ENCODE measurements at places on chromosomes 16 and 17.

DNA sequence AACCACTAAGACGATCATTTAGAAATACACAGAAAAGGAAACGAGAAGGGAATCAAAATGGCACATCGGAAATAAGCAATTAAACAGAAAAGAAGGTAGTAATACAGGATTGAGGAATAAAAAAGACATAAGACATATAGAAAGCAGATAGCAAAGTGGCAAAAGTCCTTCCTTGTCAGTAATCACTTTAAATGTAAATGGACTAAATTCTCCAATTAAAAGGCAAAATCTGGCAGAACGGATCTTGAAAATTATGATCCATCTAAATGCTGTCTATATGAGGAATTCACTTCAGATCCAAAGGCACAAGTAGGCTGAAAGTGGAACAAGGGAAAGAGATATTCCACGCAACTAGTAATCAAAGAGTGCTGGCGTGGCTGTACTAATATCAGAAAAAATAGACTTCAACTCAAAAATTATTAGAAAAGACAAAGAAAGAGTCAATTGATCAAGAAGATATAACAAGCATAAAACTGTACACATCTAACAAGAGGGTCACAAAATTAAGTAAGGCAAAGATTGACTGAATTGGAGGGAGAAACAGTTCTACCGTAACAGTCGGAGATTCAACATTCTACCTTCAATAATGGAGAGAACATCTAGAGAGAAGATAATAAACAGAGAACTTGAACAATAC, 36.8 kb upstream of the METRNL start:
- no peak for DNase-seq

GRCh38 chr17:7695586-7695985, 7.3 kb downstream of the WRAP53 start:
- no peak for DNase-seq

DNA sequence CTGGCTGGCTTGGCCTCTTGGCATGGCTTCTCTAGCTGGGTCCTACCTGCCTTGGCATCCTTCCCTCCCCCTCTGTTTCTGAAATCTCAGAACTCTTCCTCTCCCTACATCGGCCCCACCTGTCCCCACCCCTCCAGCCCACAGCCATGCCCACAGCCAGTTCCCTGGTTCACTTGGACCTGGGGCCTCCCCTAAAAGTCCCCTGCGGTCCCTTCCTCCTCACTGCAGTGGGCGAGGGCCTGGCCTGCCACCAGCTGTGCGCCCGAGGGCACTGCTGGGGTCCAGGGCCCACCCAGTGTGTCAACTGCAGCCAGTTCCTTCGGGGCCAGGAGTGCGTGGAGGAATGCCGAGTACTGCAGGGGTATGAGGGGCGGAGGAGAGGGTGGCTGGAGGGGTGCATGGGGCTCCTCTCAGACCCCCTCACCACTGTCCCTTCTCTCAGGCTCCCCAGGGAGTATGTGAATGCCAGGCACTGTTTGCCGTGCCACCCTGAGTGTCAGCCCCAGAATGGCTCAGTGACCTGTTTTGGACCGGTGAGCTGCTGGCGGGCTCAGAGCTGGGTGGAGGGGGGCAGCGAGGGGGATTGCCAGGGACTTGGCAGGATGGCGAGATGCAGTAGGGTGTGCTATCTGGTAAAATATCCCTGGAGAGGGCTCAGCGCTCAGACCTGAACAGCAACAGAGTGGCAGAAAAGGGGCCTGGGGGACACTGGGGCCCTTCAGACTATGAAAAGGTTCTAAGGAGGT, 14.1 kb downstream of the MIEN1 start:
- no peak for DNase-seq

GRCh38 chr16:68590201-68590994, 51.3 kb downstream of the ZFP90 start:
- DNase-seq = peak; percentile 54

GRCh38 chr16:67872631-67873434, at the start of gene EDC4:
EDC4 (plus strand) TSS chr16:67873052; CDS start chr16:67873262, 210 bp downstream.
- DNase-seq = peak; percentile 65

- no peak for DNase-seq
Observed at GRCh38 chr16:52068447-52069074, 478.4 kb downstream of the TOX3 start.

GRCh38 chr16:72246423-72246822, 74.5 kb upstream of the PMFBP1 start:
- no peak for DNase-seq

DNA sequence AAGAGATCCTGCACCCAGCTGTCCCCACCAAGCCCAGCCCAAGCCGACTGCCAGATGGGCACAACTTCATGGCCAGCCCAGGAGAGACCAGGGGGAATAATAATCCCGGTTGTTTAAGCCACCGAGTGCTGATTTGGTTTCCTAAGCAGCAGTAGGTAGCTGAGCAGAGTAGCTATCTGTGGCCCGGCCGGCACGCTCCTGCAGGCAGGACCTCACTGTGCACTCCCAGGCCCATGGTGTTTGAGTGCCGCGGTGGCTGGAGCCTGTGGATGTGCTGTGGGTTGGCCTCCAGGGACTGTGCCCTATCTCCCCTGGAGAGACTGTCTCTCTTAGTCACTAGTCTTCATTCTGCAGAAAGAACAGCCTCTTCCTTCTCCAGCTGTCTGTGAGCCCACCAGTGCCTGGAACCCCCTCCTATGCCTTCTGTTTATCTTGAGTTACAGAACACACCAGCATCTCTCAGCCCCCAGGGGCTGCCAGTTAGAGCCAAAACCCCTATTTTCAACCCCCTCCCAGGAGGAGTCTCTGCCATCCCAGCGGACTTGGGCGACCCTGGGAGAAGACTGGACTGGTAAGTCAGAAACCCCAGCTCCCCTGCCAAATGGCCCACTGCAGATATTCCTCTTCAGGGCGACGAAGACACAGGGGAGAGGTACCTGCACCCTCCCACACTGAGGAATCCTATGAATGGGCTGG, 152.0 kb downstream of the SDK2 start:
- no peak for DNase-seq

- no peak for DNase-seq
Observed at GRCh38 chr17:5783269-5783668, 199.0 kb upstream of the NLRP1 start.

DNA sequence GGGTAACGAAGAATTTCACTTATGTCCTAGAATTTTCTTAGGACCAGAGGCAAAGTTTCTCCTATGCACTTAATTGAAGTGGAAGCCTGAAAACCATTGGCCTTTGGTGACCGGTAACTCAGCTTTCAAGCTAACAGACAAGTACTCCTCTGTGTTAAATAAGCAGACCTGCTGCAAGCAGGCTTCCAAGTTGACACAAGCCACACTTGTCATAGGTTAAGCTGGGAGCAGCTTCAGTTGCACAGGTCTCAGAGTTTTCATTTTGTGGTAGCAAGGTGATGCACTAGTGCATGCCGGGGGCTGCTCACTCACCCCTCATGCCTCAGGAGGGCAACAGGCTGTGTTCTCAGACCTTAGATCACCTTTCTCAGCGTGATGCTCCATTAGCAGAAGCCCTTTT, 399.9 kb downstream of the UTP18 start:
- DNase-seq = no peak

DNA sequence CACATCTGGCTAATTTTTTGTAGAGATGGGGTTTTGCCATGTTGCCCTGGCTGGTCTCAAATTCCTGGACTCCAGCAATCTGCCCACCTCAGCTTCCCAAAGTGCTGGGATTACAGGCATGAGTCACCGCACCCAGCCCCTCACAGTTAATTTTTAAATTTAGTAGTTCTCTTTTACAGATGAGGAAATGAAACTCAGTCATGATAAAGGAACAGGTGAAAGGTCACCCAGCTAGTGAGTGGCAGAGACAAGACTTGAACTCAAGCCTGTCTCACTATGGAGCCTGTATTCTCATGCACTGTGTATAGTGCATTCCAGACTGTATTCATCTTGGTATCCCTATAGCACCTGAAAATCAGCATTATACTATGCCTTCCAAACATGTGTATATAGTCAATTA, 77.1 kb upstream of the WSB1 start:
- no peak for DNase-seq

GRCh38 chr17:385836-386140, 33.2 kb upstream of the RPH3AL start:
- no peak for DNase-seq

- no peak for DNase-seq
Observed at GRCh38 chr17:67573987-67574657, 143.6 kb upstream of the NOL11 start.

DNA sequence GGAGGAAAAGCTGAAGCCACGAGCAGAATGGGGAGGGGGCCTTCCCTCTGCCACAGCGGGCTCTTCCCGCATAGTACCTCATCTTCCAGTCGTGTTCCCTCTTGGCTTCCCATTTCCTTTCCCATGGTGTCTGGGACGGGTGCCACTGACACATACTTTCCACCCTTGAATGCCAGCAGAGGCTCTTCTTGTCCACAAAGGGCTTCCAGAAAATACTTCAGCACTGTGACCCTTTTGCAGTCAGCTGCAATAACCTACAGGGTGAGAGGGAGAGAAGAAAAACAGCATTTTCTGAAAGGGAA, 30.7 kb downstream of the HIC1 start:
- DNase-seq = peak; percentile 73

- no peak for DNase-seq
Observed at GRCh38 chr17:33416131-33416530, 123.0 kb upstream of the ASIC2 start.

GRCh38 chr16:70760221-70760620, 40.7 kb downstream of the VAC14 start:
- peak; percentile 23 for DNase-seq

DNA sequence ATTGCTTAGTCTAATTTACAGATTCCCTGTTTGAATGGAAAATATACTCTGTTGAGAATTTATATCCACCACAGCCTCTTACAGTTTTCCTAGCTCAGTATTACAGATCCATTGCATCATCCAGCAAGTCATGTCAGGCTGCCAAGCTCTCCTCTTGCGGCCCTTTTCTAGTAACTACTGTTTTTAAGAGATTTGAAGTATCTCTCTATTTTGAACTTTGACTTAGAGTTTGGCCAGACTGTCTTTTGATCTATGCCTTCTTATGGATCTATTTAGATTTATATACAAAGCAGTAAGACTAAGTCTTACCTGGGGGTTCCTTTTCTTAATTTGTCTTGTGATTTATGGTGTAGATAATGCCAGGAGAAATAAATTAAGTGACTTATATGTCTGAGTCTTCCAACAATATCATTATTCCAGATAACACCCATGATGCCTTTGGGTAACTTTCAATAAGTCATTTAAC, 53.1 kb upstream of the ABCC11 start:
- peak; percentile 94 for DNase-seq

DNA sequence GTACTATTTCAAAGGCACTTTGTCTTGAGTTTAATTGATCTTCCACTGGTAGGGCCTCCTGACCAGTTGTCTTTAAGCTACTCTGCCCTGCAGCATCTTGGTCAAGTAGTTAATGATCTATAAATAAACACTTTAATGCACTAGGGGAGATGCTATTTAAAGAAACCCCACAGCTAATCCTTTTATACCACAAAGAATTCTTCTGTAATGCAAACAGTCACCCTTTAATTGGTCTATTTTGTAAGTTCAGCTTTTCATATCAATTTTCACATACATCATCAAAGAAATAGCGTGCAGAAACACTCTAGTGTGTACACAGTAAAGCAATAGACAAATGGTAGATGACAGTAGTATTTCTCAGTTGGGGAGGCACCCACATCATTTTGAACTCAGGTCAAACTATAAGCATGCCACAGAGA, 70.3 kb downstream of the PMP22 start:
- peak; percentile 51 for DNase-seq

DNA sequence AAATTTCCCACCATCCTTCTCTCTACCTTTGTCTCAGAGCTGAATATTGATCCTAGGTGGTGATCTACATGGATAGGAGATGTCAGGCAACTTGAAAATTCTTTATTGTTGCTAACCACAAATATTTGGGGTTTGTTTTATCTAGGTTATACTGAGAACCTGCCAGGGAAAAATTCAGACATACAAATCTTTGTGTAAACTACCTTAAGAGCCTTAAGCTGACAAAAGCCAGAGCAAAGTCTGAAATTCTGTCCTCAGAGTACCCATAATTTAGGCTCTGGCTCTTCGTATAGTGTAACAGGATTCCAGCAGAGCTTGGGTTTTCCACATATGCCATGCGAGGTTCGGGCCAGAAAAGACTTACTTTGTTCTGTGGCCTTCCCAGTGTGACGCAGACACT, 406.7 kb upstream of the MAF start:
- DNase-seq = no peak

DNA sequence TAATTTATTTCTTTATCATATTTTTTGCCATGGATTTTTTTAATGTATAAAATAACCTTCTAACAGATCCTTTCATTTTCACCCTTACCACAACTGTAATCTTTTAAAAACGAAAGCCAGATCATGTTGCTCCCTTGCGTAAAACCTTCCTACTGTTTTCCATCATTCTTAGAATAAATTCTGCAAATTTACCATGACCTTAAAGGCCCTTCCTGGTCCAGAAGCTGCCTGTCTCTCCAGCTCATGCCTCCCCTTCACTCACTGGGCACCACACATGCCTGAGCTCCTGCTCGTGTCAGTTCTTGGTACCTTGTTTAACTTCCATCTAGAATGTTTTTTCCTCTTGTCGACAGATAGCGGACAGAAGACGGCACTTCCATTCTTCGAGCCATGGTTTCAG, 245.0 kb upstream of the CDH5 start:
- DNase-seq = peak; percentile 17

- no peak for DNase-seq
Observed at GRCh38 chr16:70700101-70701020, 14.5 kb upstream of the MTSS2 start.

GRCh38 chr17:70107441-70107840, 32.4 kb downstream of the KCNJ16 start:
- DNase-seq = no peak

DNA sequence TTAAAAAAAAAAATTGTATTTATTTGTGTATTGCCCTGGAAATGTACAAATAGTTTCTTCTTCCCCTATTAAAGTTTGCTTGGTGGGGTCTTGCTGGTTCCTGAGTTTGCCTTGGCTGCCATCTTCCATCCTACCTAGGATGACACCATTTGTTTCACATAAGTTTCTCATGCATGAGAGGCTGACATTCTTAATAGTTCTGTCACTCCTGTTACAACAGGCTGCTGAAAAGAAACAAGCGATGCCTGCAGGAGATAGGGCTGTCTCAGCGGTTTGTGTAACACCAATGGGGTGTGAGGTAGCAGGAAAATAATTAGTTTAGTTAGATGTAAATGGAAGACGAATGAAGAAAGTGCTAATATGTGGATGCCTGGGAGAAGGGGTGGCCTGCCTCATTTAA, 1000.9 kb upstream of the RBFOX1 start:
- DNase-seq = no peak

Data from fibroblast of upper back skin (primary cell).